Stromal cell of bone marrow (primary cell): ENCODE measurements at places on chromosomes 6 and 20.

DNA sequence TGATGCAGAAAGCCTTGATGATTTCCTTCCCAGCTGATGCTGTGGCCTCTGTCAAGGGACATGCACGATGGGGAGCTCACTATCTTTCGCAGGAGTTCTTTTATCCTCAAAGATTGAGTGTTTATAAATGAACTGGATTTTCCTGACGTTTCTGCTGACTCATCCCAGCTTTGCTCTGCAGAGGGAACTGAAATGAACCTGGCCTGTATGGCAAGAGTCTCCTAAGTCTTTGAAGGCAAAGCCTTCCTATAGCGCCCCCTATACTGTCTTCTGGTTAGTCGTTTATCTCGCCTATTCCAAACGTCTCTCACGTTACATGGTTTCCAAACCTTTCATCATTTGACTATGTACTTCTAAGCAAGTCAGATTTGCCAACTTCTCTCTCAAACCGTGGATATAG is 565.3 kb downstream of the KIF16B start:
- no peak for DNase-seq

- DNase-seq: peak; percentile 77
These were observed 271.4 kb upstream of the MAN1A1 start for GRCh38 chr6:119620846-119621555.

DNA sequence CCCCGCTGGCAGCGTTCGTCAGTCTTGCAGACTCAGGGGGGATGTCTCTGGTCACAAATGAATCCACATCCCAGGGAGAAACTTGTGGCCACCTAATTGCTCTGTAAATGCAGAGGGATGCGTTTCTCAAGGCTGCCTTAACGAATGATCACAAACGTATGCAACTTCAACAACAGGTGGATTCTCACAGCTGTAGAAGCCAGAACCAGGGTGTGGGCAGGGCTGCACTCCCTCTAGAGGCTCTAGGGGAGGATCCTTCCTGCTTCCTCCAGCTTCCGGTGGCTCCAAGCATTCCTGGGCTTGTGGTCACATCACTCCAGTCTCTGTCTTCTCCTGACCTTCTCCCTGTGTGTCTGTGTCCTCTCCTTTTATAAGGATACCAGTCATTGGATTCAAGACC is 3.3 kb upstream of the TAF4 start:
- DNase-seq: no peak

DNA sequence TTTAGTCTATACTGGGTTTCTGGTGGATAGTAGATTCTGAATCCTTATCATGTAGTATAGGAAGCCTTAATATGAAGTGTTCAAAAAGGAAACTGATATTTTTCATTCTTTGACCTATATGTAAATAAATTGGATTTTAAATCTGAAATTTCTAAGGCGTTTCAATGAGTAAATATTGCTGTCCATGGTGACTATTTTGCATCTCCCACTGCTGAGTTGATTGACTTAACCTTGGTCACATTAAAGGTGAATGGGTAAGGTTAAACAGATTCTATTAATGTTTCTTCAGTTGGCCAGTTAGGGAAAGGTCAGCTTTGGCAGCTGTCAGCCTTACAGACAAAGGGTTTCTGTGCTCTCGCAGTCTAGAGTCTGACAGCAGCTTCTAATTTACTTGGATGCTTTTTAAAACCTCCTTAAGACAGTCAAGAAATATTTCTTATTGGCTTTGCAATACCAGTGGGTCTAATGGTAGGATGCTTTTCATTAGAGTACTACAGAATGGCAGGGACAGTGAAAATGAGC is 24.8 kb downstream of the PRIM2 start:
- DNase-seq: no peak

GRCh38 chr20:2151858-2152281 is 50.2 kb downstream of the STK35 start:
- DNase-seq: peak; percentile 33

DNA sequence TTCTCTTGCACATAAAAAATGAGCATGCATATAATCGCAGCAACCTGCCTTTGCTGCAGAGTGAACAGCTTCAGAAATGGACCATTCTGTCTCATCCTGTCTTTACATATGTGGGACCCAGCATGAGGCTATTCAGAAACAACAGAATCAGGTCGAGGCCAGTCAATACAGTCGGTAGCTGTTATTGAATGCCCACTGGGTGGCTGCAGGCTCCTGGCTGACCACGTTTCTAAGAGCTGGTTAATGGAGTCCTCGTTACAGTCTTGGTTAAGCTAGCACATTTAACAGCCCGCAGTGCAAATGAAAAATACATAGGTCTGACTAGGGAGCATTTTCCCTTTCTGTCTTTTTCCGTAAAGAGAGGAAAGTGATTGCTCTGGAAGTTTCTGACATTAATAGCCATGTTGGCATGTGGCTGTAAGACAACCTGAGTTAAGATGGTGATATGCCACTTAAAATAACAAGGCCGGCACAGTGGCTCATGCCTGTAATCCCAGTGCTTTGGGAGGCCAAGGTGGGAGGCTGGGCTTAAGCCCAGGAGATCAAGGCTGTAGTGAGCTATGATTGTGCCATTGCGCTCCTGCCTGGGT is 75.0 kb downstream of the SHLD1 start:
- no peak for DNase-seq

GRCh38 chr6:36028877-36029324 is 1.3 kb downstream of the MAPK14 start:
- DNase-seq: peak; percentile 67
